Activated T-helper 1 cell treated with anti-CD3 and anti-CD28 coated beads, Interleukin-2, amount 50 U/mL, for 16 hours (primary cell): ENCODE measurements at places on chromosomes 7 and 10.
A peak's percentile ranks its signal among the peaks of the same experiment; 100 is the strongest.

- no peak for DNase-seq
Measured at GRCh38 chr10:112404617-112405016, 30.7 kb downstream of the ACSL5 start.

DNA sequence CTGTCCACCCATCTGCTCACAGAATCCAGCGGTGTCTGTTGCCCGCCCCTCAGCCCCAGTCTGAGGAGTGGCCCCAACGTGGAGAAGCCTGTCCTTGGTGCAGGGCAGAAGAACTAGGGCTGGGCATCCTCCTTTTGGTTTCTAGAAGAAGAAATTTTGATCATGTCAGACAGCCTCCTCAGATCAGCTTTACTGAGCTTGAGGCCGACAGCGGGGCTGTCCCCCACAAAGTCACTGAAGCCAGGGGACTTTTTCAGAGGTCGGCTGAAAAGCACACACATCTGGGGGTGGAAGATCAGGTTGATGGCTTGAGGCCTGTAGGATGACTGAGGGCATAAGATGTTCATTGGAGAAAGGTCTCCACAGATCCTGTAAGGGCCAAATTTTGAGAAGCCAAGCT, 767.9 kb downstream of the GRID1 start:
- DNase-seq = no peak

DNA sequence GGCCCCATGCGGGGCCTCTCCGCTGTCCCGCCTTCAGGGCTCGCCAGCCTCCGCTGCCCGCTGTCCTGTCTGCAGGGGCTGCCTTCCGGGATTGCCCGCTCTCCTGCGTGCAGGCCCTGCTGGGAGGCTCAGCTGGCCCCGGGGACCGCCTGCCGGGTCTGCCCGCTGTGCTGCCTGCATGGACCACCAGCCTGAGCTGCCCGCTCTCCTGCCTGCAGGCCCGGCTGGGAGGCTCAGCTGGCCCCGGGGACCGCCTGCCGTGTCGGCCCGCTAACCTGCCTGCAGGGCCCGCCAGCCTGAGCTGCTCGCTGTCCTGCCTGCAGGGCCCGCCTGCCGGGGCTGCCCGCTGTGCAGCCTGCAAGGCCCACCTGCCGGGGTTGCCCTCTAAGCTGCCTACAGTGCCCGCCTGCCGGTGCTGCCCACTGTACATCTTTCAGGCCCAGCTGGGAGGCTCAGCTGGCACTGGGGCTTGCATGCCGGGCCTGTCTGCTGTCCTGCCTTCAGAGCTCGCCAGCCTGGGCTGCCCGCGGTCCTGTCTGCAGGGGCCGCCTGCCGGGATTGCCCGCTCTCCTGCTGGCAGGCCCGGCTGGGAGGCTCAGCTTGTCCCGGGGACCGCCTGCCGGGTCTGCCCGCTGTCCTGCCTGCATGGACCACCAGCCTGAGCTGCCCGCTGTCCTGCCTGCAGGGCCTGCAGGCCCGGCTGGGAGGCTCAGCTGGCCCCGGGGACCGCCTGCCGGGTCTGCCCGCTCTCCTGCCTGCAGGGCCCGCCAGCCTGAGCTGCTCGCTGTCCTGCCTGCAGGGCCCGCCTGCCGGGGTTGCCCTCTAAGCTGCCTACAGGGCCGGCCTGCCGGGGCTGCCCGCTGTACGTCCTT, 165.1 kb downstream of the GLRX3 start:
- peak; percentile 19 for DNase-seq

DNA sequence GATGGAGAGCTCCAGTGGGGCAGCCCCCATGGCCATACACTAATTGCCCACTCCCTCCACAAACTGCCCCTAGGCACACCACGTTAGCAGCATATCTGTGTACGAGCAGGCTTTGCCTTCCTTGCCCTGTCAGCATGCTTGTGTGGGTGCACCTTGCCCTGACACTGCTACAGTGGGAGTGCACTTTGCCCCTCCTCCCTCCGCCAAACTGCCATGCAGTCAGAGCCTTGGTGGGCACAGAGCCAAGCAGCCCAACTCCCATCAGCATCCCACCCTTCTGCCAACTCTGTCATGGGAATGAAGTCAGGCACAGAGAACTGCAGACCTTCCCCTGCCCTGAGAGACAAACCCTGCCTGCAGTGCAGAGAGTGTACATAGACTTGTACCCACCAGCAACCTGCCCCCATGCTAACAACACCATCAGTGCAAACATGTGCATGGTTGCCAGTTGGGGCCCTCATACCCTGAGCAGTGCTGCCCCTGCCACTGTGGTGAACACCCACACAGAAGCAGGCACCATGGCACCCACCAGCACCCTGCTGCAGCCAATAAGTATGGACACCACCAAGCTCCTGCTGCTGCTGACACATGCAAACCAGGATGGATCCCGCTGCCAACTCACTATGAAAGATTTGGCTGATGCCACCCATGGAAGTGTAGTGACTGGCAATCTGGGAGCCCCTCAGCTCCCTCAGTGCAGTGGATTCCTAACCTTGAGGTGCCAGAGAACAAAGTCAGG, 1197.7 kb upstream of the CELF2 start:
- no peak for DNase-seq

DNA sequence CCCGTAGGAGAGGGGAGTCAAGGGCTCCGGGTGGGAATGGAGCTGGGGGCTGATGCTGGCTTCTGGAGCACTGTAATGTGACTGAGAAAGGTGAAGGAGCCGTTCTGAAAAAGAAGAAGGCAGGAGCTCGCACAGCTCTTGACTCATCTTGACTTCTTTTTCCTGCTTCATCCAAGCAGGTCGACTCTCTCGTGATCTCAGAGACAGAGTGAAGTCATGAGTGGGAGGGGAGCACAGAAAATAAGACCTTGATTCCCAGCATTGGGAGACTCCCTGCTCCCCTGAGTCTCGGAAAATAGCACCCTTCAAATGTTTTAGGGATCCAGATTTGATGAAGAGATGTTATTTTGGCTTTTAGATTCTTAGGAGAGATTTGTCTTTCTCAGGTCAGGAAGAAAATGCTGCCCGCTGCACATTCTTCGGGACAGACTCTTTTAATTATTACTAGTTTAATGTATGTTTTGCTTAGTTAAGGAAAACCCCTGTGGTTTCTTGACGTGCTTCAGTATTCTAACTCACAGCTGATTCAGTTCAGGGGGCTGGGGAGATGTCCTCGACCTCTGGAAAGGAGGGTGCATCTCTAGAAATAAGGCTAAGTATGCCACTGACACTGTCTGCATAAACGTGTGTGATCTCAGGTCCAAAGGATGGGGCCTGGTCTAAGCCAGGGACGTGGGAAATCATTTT, 34.1 kb downstream of the EGFR start:
- DNase-seq = no peak

GRCh38 chr10:132808383-132809231, 22.7 kb upstream of the NKX6-2 start:
- no peak for DNase-seq

DNA sequence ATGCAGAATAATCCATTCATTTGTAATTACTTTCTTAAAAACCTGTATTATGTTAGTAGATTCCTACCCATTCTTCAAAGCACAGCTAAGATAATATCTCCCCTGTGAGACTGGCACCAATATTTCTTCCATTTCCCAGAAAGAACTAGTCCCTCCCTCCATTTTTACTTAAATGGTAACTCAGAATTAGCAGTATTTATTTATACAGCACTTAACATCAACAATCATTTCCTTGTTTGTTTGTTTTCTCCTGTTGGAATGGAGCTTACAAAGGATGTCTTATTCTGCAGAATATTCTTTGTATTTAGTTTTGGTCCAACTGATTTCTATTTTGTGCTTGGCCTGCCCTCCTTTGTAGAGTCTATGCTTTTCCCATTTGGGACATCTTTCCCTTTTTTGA, 32.1 kb upstream of the PTPN12 start:
- no peak for DNase-seq

- DNase-seq = no peak
Measured at GRCh38 chr7:22787951-22788350, 34.7 kb downstream of the TOMM7 start.

DNA sequence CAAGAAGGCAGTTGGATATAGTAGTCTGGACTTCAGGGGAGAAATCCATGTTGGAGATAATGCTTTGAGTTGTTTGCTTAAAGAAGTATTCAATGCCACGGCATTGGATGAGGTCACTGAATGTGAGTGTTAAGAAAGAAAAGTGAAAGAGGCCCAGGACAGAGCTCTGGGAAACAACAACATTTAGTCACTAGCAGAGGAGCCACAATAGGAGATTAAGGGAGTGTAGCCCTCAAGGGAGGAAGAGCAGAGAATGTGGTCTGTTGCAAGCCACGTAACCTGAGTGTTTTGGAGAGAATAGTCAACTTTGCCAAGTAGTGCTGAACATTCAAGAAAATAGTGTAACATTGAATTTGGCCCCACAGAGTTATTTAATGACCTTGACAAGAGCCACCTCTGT, 114.7 kb downstream of the MYO3A start:
- DNase-seq = no peak

- no peak for DNase-seq
Measured at GRCh38 chr7:28564755-28565374, 152.5 kb downstream of the CREB5 start.

- DNase-seq = no peak
Measured at GRCh38 chr7:20514364-20514763, 101.1 kb upstream of the ABCB5 start.

- DNase-seq = no peak
Measured at GRCh38 chr7:28477041-28477442, 64.7 kb downstream of the CREB5 start.

DNA sequence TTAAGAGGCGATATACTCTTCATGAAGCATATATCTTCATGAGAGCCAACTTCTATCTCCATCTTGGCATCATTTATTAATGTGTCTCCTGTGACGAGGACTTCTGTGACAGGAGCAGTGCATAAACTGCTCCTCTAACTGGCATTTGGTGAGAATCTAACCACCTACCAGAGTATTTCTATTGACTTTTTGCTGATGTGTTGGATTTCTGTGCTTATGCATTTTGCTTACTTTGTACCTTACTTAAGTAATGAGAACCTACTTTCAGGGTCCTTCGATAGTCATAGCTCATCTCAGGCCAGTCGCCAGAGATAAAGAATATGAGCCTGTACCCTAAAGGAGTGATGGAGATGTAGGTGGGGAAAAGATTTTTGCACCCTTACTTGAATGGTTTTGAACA, 265.7 kb downstream of the SUGCT start:
- no peak for DNase-seq

- DNase-seq = no peak
Measured at GRCh38 chr10:44910602-44911001, 535 bp upstream of the TMEM72 start.

- no peak for DNase-seq
Measured at GRCh38 chr7:27107391-27108381, 5.2 kb upstream of the HOXA2 start.

DNA sequence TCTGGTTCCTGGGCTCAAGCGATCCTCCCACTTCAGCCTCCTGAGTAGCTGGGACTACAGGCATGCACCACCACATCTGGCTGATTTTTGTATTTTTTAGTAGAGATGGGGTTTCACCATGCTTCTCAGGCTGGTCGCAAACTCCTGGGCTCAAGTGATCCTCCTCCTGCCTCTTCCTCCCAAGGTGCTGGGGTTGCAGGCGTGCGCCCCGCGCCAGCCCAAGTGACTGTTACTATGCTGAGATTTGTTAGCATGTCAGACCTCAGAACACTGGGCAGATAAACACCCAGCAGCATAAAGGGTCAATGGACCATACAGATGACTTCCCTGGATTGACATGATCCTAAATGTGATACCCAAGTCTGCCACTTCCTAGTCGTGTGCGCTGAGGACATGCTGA, 59.9 kb upstream of the NMT2 start:
- DNase-seq = no peak

DNA sequence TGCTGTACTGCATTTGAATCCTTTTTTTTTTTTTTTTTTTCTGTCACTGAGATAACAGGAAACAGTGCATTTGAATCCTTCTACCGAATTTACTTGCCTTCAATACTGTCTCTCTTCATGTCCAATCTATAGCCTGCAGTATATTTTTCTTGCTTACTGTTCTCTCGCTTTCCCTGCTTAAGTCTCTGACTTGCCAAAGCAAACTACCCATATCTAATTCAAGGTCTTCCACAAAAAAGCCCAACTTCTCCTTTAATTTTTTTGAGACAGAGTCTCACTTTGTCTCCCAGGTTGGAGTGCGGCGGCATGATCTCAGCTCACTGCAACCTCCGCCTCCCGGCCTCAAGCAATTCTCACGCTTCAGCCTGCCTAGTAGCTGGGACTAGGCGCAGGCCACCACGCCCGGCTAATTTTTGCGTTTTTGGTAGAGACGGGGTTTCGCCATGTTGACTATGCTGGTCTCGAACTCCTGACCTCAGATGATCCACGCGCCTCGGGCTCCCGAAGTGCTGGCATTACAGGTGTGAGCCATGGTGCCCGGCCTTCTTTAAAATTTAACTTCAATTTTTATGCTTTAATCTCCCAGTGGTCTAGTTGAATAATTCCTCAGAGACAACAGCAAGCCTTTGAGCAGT, 882 bp downstream of the PDCD11 start:
- DNase-seq = no peak

DNA sequence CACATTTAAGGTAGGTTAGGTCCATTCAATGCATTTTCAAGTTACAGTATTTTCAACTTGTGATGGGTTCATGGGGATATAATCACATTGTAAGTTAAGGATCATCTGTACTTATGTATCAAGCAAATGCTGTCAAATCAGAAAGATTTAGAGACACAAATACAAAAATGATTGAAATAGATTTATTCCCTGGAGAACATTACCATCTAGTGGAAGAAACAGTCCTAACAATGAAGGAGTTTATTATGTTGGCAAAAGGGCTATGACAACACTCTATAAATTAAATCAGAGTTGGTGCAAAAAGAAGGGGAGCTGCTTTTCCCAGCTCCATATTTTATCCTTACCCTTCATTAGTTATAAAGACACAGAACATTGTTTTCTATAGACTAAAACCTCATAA, 69.0 kb downstream of the PRSS58 start:
- no peak for DNase-seq

DNA sequence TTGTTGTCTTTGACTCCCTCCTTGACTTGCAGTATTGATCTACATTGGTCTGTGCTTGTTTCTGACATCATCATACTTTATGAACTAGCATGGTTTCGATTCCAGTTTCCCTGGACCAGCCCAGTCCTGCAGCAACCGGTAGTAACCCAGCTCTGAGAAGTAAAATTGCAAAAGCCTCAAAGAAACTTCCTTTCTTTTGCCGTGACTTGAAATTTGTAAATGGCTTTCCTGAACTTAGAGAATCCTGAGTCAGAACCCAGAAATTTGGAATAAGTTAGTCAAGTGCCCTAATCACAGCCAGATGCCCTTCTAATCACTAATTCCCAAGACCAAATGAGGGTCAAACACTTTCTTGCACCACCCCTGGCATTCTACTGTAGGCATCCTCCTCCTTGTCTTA, 15.0 kb downstream of the TAS2R60 start:
- DNase-seq = no peak

- no peak for DNase-seq
Measured at GRCh38 chr10:113135025-113135424, 185.0 kb downstream of the TCF7L2 start.

- DNase-seq = no peak
Measured at GRCh38 chr7:4159154-4159501, 523.0 kb upstream of the FOXK1 start.

GRCh38 chr7:13257661-13258060, 570.2 kb downstream of the ARL4A start:
- no peak for DNase-seq
